CD4-positive, alpha-beta T cell treated with Interleukin-15 for 4 hours (primary cell): ENCODE measurements at places on chromosomes 4 and X.

GRCh38 chrX:15956681-15957080, 102.1 kb upstream of the AP1S2 start:
- no peak for DNase-seq

GRCh38 chrX:13829983-13830382, 13.1 kb upstream of the GPM6B start:
- DNase-seq, result no peak

DNA sequence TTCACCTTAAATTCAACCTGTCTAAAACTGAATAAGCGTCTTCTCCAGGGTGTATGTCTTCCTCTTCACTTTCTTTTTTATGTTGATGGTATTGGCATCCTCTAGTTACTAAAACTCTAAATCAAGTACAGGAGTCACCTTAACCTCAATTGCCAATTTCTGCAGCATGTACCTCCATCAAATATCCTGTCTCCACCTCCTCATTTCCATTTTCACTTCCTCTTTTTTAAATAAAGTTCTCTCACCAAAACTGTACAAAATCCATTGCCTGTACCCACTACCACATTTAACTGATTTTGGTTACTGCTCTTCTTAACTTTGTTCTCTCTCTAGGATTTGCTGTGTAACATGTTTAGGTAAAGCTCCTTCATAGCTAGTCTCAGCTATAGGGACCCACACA, 9.2 kb upstream of the NPFFR2 start:
- DNase-seq, result no peak

- no peak for DNase-seq
Measured at GRCh38 chr4:17093481-17093880, 195.0 kb upstream of the LDB2 start.

GRCh38 chr4:90458576-90458975, 331.4 kb downstream of the CCSER1 start:
- no peak for DNase-seq

- no peak for DNase-seq
Measured at GRCh38 chr4:169037506-169037905, 27.5 kb upstream of the CBR4 start.
